ENCODE measurements at places on chromosomes 2 and 18.
A peak's percentile ranks its signal among the peaks of the same experiment; 100 is the strongest.

DNA sequence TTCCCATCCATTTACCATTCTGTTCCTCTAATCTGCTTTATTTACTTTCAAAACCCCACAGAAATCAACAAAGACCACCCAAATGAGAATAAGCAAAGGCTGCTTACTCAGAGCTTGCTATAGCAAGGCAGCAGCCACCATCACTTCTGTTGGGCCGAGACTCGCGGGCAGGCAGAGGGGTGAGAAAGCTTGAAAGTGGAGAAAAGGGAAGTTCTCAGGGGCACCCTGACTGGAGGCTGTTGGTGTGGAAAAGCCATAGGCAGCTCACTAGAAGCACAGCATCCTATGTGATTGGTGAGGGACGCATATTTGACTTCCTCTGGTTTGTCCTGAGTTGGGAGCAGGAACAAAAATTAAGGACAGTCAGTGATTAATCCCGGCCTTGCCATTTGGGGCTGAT lies 269.7 kb upstream of the THSD7B start:
- no peak for DNase-seq

- peak; percentile 87 for DNase-seq
Observed at GRCh38 chr2:165902934-165903333, 50.6 kb downstream of the TTC21B start.

GRCh38 chr2:230795856-230796255 lies 68.9 kb upstream of the ITM2C start:
- DNase-seq: peak; percentile 63

DNA sequence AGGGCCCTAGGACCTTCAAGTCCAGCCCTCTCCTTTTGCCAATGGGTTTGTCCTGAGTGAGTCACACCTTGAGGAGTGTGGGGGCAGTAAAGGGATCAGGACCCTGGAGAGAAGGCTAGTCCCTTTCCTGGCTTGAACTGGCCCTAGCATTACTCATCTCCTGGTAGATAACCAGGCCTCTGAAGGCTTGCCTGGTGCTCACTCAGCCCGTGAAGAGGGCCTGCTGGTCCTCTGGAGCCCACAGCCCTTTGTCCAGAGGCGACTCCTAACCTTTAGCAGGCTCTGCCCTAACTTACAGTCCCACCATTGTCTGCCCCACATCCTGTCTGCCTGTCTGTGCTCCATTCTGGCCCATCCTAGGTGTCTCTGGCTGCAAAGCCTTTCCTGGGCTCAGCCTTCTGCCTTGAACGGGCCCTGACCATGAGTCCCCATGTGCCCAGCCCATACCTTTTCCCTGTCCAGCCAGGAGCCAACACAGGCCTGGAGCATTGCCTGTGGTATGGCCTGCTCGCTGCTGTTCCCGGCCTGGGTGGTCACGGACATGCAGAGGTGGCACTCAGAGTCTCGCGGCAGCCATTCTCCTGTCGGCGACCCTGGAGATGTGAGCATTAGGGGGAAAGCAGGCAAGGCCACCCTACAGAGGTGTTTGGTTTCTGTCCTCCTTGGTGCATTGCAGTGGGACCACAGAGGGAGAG lies 5.0 kb downstream of the SFTPB start:
- no peak for DNase-seq

DNA sequence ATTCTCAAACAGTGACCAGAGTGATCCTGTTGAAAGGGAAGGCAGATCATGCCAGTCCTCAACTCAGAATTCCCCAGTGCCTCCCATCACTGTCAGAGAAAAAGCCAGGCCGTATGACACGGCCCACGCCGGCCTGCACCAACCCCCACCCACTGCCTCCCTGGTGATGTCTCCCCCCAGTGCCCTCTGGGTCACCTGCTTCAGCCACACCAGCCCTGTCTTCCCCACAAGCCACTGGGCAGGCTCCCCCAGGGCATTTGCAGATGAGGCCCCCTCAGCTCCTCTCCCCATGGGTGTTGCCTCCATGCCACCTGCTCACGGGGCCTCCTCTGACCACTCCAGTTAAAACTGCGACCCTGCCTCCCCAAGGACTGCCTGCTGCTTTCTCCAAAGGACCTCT lies 169.8 kb downstream of the SH3RF3 start:
- no peak for DNase-seq

Measured in lung microvascular endothelial cell (primary cell).